ENCODE measurements at places on chromosomes 16 and 17.

DNA sequence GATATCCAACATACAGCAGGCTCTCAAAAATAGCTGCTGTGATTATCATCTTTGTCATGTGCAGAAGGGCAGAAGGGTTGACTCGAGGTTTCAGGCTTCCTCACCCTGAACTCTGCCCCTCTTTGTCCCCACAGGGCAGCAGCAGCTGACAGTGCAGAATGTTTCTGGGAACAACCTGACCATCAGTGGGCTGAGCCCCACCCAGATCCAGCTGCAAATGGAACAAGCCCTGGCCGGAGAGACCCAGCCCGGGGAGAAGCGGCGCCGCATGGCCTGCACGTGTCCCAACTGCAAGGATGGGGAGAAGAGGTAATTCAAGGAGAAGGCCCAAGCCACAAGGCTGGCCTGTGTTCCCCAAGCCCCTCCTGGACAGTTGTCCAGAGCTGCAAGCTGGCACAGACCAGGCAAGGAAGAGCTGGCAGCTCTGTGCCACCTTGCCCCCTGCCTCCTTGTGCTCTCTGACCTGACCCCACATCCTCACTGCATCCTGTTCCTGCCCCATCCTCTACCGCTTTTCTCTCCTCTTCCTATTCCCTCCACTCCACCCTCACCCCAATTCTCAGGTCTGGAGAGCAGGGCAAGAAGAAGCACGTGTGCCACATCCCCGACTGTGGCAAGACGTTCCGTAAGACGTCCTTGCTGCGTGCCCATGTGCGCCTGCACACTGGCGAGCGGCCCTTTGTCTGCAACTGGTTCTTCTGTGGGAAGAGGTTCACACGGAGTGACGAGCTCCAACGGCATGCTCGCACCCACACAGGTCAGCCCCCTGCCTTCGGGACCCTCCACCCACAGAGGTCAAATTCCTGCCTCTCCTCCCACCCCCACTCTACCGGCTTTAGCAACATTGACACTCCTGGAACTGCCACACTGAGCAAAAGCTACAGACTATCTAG, 16.3 kb upstream of the PNPO start:
- H3K4me1 ChIP-seq = no peaks in the 10 kb centered on the region
- H3K4me3 ChIP-seq = no peak overlapping the region
- H3K36me3 ChIP-seq = peaks cover 82% of the 10 kb centered on the region
- DNase-seq = no peak

DNA sequence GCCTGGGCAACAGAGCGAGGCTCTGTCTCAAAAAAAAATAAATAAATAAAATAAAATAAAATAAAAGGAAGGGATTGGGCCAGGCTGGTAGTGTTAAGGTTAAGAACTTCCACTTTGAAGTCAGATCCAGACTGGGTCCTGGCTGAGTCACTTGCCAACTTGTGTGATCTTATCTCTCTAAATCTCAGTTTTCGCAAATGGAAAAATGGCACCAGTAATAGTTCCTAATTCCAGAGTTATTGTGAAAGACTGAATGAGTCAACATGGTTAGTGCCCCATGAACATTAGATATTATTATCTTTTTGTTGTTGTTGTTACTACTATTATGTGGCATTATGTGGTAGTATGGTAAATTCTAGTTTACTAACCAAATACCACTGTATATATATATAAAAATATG, 188.0 kb upstream of the AXIN2 start:
- no peaks in the 10 kb centered on the region for H3K36me3 ChIP-seq
- DNase-seq = no peak
- no peaks in the 10 kb centered on the region for H3K27me3 ChIP-seq
- H3K4me3 ChIP-seq = no peak overlapping the region

DNA sequence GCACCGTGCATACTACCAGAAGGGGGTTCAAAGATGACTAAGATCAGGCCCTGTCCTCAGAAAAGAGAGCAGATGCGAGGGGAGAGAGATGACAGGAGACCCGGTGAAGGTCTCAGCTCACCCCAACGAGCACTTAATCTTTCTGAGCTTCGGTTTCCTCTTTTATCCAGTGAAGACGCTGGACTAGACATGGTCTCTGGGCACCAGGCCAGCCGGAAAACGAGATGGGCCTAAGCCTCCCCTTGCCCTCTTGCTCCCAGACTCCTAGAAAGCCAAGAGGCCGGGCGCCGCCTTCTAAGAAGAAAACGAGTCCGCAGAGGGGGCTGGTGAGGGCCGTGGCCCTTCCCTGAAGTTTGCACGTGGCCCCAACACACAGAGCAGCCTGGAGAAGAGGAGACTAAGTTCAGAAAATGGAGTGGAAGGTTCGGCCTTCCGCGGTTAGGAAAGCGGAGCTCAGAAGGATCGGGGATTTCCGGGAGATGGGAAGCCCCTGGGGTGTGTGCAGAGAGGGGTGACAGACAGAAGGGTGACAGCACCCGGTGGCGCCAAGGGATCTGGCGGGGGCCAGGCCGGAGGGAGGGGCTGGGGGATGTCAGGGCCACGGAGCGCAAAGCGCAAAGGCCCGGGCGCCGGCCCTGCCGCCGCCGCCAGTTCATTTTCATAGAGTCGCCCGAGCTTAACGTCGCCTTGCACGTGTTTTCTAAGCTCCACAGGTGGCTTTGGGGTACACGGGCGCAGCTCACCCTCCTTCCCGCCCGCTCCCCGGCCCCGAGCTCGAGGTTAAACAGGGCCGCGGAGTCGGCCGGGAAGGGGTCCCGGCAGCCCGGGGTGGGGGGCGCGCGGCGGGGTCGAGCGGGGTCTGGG, 42.1 kb upstream of the BHLHA9 start:
- H3K4me1 ChIP-seq = peaks cover 38% of the 10 kb centered on the region
- H3K27ac ChIP-seq = peak overlapping the region; percentile 80
- peaks cover 37% of the 10 kb centered on the region for H3K36me3 ChIP-seq
- H3K4me3 ChIP-seq = peak overlapping the region; percentile 88
- peak; percentile 68 for DNase-seq

DNA sequence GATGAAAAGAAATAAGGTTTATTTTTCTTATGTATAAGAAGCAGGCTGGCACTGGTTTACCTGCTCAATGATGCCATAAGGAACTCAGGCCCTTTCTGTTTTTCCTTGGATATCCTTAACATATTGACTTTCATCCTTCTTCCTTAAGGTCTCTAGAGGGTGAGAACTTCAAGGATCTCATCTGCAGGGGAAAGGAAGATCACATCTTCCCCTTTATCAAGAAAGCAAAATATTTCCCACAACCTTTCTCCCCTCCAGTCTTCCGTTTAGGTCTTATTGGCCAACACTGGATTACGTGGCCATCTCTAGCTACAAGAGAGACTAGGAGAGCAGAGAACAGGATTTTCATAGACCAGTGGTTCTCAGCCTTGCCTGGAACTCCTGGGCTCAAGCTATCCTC, 4.2 kb upstream of the TBX4 start:
- peaks cover 8% of the 10 kb centered on the region for H3K4me1 ChIP-seq
- no peak overlapping the region for H3K4me3 ChIP-seq

DNA sequence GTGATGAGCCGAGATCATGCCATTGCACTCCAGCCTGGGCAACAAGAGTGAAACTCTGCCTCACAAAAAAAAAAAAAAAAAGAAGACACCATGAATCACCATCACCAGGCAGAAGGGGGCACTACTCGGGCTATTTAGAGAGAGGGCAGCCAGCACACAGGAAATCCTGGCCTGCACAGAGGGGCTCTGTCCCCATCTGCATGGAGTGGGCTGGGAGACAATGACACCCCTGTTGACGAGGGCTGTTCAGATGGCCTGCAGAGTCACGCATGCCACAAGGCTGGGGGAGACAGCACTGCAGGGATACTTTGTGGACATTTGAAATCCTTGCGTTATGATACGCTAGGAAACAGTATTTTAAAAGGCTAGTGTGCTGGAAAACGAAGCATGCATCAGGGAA, 48.3 kb downstream of the CUEDC1 start:
- DNase-seq = no peak
- H3K36me3 ChIP-seq = no peaks in the 10 kb centered on the region
- H3K4me3 ChIP-seq = no peak overlapping the region

DNA sequence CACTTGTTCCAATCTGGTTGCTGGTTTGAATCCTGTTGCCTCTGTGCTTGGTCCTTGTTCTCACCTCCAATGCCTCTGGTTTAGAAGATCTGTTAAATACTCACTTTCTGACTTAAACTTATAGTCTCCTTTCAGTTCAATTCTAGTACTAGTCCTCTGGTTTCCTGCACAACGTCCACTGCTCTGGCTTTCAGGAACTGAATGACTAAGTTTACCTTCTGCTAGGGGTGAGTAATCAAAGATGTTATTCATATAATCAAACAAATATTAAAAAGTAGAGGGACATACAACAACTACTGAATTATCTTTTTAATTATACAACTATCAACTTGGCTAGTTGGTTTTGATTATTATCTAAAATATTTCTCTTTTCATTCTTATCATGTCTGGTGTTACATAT, 496.4 kb upstream of the TOM1L1 start:
- H3K4me3 ChIP-seq = no peak overlapping the region
- no peak for DNase-seq
- no peaks in the 10 kb centered on the region for H3K36me3 ChIP-seq
- no peak overlapping the region for H3K27ac ChIP-seq
- no peaks in the 10 kb centered on the region for H3K27me3 ChIP-seq
- H3K4me1 ChIP-seq = no peaks in the 10 kb centered on the region

GRCh38 chr17:80006339-80006720, 29.3 kb downstream of the TBC1D16 start:
- no peak for DNase-seq
- H3K27ac ChIP-seq = no peak overlapping the region
- H3K4me1 ChIP-seq = peaks cover 5% of the 10 kb centered on the region
- H3K4me3 ChIP-seq = no peak overlapping the region

DNA sequence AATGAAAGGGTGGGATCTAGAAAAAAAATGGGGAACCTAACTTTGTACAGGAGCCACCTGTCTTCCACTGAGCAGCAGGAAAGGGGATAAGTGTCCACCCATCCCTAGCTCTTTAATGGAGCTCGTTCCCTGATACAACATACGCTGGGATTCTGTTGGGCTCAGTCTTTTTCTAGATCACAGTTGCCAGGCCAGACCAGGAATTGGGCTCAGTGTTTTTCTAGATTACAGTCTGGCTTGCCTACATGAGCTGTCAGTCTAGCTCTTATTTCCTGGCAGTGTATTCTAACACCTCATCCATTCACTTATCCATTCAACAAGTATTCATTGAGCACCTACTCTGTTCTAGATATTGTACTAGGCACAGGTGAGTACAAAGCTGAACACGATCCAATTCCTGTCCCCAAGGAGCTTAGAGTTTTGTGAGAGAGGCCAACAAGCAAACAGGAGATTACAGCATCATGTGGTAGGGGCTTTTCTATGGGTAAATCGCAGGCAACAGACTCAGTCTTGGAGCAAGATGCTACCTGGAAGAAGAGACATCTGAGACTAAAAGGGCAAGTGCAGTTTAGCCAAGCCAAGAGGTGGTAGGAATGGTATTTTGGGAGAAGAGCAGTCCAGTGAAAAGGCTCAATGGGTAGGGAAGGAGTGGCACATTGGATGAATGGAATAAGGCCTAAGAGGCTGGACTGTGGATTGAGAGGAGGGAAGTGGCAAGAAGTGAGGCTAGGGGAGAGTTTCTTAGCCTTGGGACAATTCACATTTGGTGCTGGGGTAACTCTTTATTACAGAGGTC, 138.0 kb upstream of the HS3ST2 start:
- DNase-seq = no peak
- no peak overlapping the region for H3K27ac ChIP-seq
- peaks cover 8% of the 10 kb centered on the region for H3K27me3 ChIP-seq
- no peaks in the 10 kb centered on the region for H3K4me1 ChIP-seq

DNA sequence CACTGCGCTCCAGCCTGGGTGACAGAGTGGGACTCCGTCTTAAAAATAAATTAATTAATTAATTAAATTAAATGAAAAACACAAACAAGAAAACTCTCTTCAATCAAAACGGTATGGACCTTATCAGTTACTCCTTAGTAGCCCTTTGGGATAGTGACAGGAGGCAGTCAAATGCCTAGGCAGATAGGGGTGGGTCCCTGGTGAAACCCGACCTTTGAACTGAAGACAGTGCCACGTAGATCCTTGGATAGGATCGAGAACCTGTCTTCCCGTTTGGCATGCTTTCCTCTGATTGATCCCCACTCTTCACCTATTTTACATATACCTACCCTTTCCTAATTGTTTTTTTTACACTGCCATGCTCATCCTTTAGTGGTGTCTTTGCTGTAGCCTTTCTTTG, 22.2 kb upstream of the DHRS7B start:
- no peak overlapping the region for H3K4me3 ChIP-seq
- peaks cover 7% of the 10 kb centered on the region for H3K4me1 ChIP-seq
- peaks cover under 1% of the 10 kb centered on the region for H3K36me3 ChIP-seq
- DNase-seq = no peak
- no peaks in the 10 kb centered on the region for H3K27me3 ChIP-seq
- no peak overlapping the region for H3K27ac ChIP-seq

DNA sequence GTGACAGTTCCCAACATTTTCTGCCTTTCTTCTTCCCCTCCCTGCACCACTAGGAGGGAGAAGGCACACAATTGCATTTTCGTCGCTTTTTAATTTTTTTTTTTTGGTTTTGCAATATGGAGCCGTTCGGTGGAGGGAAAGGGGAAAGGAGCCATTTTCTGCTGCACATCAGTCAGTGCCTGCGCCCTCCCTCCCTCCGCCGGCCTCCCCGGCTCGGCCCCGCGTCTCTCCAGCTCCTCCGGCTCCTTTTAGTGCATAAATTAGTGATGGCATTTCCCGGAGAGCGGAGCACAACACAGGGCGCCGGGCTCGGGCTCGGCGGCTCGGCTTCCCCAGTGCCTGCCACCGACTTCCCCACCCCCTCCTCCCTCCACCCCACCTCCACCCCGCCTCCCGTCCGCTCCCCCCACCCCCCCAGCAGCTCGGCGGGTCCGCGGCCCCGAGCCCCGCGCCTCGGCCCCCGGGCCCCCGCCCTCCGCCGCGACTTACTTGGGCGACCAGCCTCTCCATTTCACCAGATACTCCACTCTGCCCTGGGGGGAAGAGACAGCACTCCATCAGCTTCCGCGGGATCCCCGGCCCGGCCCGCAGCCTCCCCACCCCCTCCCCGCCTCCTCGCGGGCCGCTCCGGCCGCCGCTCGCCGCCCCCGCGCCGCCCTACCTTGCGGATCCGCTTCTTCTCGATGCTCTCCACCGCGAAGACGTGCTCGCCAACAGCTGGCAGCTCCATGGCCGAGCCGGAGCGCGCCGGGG, 542 bp downstream of the CBX4 start:
- H3K36me3 ChIP-seq = peaks cover 30% of the 10 kb centered on the region
- H3K4me3 ChIP-seq = peak overlapping the region; percentile 95
- peak overlapping the region; percentile 95 for H3K27ac ChIP-seq
- H3K27me3 ChIP-seq = peaks cover 20% of the 10 kb centered on the region
- peak; percentile 52 for DNase-seq

GRCh38 chr17:13030056-13030455, 12.2 kb upstream of the ELAC2 start:
- H3K27ac ChIP-seq = no peak overlapping the region
- peaks cover 6% of the 10 kb centered on the region for H3K27me3 ChIP-seq
- H3K36me3 ChIP-seq = no peaks in the 10 kb centered on the region
- no peak overlapping the region for H3K4me3 ChIP-seq
- no peak for DNase-seq
- peaks cover 3% of the 10 kb centered on the region for H3K4me1 ChIP-seq

All from activated B cell treated with CpG ODN at 0.5 μM for 24 hours (primary cell).